ENCODE measurements at places on chromosomes 12 and 14.

DNA sequence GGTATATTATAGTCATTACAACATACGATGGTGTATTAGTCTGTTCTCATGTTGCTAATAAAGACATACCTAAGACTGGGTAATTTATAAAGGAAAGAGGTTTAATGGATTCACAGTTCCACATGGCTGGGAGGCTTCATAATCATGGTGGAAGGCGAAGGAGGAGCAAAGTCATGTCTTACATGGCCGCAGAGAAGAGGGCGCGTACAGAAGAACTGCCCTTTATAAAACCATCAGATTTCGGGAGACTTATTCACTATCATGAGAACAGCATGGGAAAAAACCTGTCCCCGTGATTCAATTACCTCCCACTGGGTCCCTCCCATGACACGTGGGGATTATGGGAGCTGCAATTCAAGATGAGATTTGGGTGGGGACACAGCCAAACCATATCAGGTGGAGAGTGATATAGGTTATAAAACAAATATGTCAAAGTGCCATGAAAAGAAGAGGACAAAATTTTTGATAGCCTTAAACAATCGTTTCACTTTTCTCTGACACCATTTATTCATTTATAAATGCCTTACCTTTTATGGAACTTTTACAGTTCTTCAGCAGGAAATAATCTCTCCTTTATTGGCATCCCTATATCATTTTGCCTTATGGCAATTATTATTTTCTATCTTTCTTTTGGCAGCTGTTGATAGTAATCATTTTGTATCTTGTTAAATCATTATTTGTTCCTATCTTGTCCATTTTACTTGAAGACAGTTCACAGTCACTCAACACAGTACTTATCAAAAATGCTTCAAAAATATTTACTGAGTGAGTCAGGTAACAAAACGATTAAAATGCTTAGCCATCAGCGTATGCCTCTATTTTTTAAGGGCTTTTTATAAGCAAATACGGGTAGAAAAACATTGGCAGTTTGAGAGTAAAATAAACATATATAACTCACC lies 196.0 kb downstream of the RAD51B start:
- no peak for DNase-seq

GRCh38 chr12:132651444-132652100 lies 33.0 kb downstream of the P2RX2 start:
- DNase-seq: no peak

GRCh38 chr14:68658943-68659931 lies 133.6 kb downstream of the ZFP36L1 start:
- no peak for DNase-seq

GRCh38 chr14:103519837-103520212 lies 2.8 kb downstream of the CKB start:
- no peak for DNase-seq

DNA sequence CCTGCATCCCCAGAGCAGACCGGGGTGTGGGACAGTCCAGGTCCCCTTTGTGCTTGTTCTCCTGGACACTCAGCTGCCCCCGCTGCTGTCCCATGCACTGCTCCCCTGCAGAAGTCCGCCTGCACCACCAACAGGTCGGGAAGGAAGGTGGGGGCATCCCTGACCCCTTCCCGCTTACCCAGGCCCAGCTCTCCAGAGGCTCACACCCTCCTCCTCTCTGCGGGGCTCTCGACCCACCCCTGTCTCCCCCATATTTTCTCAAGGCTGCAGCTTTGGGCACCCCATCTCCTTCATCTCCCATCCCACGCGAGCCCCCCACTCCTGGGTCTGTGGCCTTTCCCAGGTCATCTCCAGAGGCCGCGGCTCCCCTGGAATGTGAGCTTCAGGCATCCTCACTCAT lies 9.4 kb downstream of the ZBTB42 start:
- DNase-seq: no peak

DNA sequence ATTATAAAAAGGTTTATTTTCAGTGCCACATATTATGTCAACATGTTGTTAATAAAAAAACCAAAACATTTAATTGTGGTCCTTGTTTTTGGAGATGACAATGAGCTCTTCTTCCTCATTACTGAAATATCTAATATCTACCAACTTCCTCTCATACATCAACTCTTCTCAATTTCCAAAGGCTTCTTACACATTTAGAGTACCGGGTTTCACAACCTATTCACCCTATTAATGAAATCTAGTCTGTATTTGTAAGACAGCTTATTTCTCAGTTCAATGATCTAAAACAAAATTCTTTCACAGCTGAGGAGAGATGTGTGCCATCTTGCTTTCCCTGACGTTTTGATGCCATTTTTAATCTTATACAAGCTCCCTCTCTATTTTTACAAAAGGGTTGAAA lies 14.5 kb downstream of the NRDE2 start:
- DNase-seq: no peak

GRCh38 chr14:64213086-64213485 lies 81.1 kb downstream of the ESR2 start:
- DNase-seq: no peak

DNA sequence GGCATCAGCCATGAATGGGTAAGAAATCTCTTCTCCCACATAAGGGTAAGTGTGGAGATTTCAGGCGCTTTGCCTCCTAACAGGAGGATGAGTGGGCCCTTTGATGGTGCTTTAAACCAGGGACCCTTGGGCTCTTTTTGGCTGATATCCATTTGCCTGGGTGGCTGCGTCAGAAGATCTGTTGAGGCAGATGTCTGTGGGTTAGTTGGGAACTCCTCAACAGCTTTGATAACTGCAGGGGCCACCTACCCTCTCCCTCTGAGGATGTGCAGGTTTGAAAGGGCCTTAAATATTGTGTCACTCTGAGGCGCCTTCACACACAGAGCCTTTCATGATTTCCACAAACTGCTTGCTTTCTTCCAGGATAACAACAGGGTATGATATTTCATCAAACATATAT lies 210.7 kb downstream of the PPM1H start:
- no peak for DNase-seq

GRCh38 chr14:63647696-63648410 lies 6.2 kb upstream of the WDR89 start:
- DNase-seq: no peak

GRCh38 chr12:113098441-113099028 lies 37.0 kb downstream of the RASAL1 start:
- peak; percentile 50 for DNase-seq

DNA sequence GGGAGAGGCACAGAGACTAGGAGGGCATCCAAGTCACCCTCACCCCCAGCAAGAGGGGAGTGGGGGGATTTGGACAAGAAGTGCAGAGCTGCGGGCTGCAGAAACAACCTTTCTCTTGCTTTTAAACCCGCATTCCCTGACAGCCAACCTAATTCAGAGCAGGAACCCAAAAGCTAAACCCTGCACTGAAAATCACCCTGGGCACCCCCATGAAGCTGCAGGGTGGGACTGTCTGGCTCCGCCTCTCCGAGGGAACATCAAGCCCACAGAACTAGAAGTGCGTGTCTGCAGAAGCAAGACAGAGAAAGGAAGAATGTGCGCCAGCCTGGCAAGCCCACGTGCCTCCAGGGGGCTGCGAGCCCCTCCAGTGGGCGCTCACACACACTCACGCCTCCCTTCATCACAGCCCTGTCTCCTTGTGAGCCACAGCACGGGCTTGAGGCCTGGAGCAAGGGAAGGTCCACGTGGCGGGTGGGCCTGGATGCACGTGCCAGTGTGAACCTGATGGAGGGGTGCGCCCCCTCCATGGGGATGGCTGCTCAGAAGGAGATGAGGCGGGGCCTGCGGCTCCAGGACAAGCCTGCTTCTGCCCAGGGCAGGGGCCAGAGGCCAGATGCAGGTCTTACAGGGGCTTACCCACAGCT lies 27.8 kb upstream of the PNMA1 start:
- no peak for DNase-seq

DNA sequence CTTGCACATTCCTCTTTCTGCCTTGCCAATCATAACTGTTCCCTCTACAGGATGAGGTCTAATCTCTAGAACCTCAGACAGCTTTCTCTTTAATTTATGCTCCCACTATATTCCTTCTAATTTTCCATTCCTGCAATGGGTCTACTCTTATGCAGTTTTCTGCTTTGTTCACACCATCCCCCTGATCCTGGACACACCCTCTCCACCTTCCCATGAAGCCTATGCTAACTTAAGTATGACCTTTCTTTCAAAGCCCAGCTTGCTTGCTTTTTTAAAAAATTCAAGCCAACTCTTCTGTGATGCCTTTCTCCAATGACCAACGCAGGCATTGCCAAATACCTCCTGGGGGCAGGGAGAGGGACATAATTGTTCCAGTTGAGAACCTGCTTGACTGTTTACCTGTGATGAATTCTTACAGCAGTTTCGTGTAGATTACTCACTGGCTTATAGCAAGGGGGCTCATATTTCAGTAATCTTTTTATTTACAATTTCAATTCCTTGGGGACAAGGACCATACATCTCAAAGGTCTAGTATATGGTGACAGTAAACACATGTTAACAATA lies 7.8 kb downstream of the SLC38A1 start:
- DNase-seq: no peak

DNA sequence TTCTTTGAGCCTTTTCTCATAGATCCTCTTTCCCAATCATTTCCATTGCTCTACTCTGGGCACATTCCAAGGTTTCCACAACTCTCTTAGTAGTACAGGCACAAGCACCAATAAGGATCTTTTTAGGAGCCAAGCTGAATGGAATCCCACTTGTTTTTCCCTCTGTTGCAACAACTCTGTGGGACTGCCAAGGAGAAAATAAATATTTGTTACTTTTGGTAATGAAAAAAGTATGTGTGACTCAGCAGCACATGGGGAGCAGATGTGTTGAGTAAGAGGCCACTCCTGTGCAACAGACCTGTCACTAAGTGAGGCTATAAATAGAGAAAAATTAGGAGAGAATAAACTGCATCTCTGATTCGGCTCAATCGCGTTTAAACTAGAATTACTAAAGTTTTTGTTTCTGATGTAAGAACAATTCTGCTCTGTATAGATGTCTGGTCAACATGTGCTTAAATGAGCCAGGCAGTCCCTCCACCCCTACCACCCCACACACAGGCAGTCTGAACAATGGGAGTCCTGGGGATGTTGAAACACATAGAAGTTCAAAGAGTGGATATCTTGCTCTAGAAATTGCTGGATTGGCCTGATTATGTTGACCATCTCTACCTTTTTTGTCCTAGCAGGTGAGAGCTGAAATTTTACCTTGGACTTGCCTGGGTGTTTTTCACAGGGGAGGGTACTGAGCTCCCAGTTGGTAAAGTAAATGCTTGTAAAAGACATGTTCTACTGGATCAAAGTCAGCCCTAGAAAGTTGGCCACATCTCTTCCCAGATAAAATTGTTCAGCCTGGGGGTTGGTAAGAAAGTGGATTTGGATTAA lies 244.3 kb upstream of the NOVA1 start:
- DNase-seq: no peak

DNA sequence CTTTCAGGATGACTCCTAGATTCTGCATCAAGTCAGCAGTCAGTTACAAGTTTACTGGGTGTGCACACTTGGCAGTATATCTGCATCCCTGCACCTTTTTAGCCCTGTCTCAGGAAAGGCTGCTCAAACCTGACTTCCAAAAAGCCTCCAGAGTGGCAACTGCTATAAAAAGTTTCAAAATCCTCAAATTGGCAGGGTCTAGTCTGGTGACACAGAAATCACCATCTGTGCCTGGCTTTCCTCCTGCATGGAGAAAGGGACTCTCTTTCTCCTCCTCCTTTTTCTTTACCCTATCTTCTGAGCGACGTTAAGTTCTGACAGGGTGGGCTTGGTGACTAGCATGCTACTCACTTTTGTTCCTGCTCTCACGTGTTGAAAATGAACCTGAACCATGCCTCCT lies 679.5 kb downstream of the C12orf50 start:
- no peak for DNase-seq

GRCh38 chr14:78508023-78508422 lies 337.9 kb downstream of the NRXN3 start:
- no peak for DNase-seq

DNA sequence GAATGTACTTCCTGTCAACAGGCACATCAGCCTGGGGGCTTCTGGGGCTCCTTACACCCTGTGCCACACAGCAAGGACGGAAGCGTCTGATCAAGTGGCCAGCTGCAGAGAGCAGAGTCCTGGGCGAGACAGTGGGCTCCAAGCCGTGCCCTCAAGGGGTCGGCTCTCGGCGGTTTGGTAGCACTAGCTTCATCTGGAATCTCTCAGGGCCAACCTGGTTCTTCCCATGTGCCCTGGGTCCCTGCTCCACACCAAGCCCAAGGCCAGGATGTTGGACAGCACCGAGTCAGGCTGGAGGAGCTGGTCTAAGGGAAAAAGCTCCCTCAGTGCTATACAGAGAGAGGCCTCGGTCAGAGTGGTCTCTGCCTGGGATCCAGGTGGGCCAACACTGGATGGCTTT lies 20.5 kb downstream of the DIO3 start:
- DNase-seq: no peak

DNA sequence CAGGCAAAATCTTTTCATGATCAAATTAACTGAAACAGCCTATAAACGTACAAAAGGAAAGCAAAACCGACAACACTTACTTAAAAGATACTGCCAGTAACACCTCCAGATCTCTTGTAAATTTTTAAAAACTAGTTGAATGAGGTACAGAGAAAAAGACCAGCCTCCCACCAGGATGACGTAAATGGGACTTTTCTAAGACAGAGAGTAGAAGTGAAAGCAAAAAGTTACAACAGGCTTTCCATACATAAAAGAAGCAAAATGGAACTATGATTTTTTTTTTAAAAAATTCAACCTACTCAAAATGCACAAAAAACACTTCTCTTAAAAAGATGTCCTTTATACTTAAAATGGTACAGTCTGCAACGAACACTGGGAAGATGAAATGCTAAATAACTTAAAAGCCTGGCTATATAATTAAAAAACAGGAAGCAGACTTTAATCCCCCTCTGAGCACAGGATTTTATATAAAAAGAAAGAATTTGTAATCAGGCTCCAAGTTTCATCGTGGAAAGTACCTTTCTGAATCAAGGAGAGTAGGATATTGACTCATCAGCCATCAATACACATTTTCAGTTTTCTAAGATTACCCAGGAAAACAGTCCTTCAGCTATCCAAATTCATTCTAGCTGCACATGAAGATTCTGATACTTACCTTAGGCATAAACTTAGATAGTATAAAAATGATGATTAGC lies 14.2 kb upstream of the MYO1A start:
- peak; percentile 85 for DNase-seq

- DNase-seq: no peak
Measured at GRCh38 chr12:123232472-123232806, 502 bp downstream of the MPHOSPH9 start.

GRCh38 chr12:66321435-66321834 lies 19.1 kb downstream of the HELB start:
- DNase-seq: no peak

DNA sequence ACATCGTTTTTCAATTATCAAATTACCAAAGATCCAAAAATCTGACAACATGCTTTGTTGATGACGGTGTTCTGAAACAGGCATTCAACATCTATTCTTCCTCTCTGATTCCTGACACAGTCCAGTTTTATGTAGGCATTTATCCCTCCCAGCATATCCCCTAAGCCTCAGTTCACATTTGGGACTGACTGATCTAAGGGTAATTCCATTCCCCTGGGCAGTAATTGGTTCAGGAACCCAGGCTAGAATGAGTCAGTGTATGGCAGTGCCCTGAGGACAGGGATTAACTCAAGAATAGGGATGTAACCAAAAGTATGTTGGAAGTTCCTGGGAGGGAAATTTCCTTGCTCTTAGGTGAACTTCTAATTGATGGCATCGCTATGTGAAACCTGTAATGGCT lies 10.3 kb upstream of the PCNX1 start:
- no peak for DNase-seq
